ENCODE measurements at places on chromosomes 6 and 20. TPM values are rescaled to one million over a fixed set of nuclear protein-coding genes. Genes with fewer than 3 reads are reported as not detected.

The ABT1 gene
- total RNA-seq = 7.3 TPM

The PPIL6 gene
- 0.30 TPM for total RNA-seq

The LAMA5 gene
- total RNA-seq = 112 TPM

The MRAP2 gene
- total RNA-seq = 0.13 TPM

The SASH1 gene
- total RNA-seq = 14.0 TPM

The FAM217A gene
- total RNA-seq = not detected

The GLP1R gene
- total RNA-seq = not detected

The SPTLC3 gene
- 24.5 TPM for total RNA-seq

The CD109 gene
- 0.33 TPM for total RNA-seq

The PM20D2 gene
- total RNA-seq = 2.1 TPM

The C6orf118 gene
- not detected for total RNA-seq

The HLA-DOA gene
- 0.70 TPM for total RNA-seq

The BPIFA3 gene
- not detected for total RNA-seq

The CASS4 gene
- 0.93 TPM for total RNA-seq

The PROKR2 gene
- not detected for total RNA-seq

The SLA2 gene
- total RNA-seq = 0.30 TPM

The VARS2 gene
- total RNA-seq = 28.9 TPM

The MTRF1L gene
- 12.3 TPM for total RNA-seq

The SLC25A27 gene
- total RNA-seq = 15.1 TPM

DNA sequence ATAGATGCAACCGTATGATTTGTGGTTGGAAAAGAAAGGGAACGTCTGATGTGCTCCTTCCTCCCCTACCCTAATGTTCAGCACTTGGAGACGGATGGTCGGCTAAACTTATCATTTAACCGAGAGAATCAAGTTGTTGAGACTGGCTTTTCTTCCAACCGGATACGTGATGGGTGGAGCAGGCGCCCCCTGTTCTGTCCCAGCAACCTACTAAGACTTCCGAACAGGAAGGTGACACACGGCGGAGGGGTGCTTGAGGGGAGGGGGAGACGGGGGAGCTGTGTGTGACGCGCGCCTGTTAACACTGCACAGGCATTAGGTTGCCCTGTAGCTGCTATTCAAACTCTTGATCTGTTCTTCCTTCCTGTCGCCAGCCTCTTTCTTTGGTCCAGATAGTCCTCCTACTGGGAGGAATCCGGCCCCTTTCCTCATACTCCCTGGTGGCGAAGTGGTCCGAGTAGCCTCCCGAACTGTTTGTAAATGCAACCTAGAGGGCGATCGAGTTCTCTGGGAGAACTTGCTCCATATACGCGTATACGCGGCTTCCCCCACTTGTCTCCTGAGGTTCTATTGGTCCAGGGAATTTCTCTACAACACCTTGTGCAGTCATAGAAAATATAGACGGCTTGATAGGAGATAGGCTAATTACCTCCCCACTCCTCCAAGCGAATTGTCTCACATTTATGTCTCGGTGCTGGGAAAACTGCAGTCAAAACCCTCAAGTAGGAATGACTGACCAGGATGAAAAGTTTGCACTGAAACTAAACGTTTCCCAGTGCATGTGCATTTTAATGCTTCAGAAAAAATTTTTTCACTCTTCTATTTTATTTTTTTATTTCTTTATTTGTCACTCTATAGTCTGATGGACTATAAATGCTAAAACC, 126.0 kb upstream of the SLC2A12 start:
- DNase-seq = peak; percentile 79

DNA sequence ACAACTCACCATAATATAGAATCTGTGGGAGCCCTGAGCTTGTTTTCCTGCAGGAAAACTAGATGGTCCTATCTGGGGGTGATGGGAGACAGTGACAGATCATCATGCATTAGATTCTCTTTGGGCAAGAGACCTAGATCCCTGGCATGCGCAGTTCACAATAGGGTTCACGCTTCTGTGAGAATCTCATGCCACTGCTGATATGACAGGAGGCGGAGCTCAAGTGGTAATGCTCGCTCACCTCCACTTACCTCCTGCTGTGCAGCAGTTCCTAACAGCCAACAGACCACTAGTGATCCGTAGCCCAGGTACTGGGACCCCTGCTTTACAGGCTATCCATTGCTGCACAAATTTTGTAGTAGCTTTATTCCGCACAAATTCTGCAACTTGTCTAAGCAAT, 84.5 kb downstream of the HIVEP2 start:
- DNase-seq = no peak

DNA sequence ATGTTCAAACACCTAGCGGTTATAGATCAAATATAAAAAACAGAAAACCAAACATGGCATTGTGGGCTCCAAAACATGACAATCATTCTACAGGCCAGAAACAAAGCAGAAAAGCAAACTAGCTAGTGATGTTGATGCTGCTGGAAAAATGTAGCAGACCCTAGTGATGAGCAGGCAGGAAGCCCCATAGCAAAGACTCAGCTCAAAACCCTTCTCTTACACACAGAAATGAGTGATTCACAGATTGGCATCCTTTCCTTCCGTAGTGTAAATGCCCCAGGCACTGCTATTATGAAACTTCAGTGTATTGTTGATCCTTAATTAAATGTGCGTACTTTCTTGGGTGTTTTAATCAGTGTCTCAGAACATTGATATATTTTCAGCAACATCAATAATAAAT, 425.1 kb downstream of the UTRN start:
- no peak for DNase-seq

DNA sequence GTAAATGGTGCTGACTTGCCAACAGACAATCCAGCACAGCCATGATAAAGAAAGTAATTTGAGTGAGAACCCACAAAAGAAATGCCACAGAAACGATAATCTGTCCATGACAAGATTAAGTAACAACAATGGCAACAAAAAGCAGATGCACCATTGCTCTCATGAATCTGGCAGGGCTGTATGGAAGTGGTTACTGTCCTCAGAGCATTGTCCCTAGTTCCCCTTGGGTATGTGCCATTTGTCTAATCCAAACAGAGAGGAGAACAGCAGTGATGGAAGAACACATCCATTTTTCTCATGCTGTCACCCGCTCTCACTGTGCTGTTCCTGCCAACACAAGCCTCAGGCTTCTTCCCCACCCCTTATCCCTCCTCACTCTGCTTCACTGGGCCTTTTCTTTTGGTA, 65.8 kb downstream of the REV3L start:
- DNase-seq = no peak

DNA sequence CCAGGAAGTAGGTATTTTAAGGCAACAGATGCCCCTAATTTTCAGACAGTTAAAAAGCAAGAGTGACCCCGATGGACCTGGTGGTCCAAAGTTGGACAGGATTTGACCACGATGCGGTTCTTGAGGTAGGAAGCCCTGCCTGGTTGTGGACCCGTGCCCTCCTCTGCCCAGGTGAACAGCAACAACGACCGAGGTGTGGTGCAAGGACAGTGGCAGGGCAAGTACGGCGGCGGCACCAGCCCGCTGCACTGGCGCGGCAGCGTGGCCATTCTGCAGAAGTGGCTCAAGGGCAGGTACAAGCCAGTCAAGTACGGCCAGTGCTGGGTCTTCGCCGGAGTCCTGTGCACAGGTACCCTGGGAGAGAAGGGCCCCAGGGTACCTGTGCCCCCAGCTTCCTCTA, 18.7 kb downstream of the TGM6 start:
- DNase-seq = no peak

DNA sequence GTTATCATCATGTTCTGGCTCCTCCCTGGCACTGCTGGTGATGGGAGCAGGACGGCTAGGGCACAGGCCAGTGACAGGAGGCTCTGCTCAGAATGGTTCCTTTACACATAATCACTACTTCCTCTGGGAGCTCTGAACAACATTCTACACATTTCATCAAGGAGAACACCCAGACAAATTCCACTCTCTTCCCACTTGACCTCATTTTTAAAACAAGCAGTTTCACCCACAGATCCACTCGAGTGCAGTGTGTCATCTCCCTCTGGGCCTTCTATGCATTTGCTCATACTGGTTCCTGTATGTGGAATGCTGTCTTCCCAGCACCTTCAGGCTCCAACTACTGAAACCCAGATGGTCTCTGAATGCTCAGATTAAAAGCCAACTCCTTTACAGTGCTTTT, 84.8 kb downstream of the ELOVL5 start:
- no peak for DNase-seq

GRCh38 chr20:3093861-3094361, 9.4 kb upstream of the AVP start:
- DNase-seq = no peak

GRCh38 chr20:1301031-1301529, 27.9 kb downstream of the SDCBP2 start:
- no peak for DNase-seq

- DNase-seq = no peak
These were observed 97.8 kb upstream of the PCSK2 start for GRCh38 chr20:17129089-17129488.

DNA sequence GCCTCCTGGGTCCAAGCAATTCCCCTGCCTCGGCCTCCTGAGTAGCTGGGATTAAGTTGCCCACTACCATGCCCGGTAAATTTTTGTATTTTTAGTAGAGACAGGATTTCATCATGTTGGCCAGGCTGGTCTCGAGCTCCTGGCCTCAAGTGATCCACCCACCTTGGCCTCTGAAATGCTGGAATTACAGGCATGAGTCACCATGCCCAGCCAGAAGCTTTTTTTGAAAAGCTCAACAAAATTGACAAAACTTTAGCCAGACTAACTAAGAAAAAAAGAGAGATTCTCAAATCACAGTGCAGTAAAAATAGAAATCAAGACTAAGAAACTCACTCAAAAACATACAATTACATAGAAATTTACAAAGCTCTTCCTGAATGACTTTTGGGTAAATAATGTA, 420.6 kb downstream of the COL12A1 start:
- no peak for DNase-seq

DNA sequence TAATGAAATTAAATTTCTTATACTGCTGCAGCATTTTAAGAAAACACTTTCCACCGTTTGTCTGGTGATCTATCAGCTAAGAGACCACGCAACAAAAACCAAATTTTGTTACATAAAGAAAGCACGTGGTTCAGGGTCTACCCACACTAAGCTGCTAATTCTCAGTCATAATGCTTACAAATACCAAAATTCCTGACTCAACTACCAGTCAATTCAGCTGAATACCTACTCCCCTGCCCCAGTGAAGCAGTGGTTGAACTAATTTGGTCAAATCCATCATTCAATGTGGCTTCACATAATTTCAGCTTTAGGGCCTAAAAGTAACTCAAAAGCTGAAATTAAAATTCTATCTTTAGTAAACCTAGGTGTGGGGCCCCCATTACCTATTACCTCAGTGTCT, 468.6 kb upstream of the ARID1B start:
- DNase-seq = no peak

- DNase-seq = peak; percentile 82
These were observed 413.5 kb downstream of the BTBD3 start for GRCh38 chr20:12331236-12331635.

GRCh38 chr6:158024566-158025297, 43.1 kb downstream of the SYNJ2 start:
- no peak for DNase-seq

DNA sequence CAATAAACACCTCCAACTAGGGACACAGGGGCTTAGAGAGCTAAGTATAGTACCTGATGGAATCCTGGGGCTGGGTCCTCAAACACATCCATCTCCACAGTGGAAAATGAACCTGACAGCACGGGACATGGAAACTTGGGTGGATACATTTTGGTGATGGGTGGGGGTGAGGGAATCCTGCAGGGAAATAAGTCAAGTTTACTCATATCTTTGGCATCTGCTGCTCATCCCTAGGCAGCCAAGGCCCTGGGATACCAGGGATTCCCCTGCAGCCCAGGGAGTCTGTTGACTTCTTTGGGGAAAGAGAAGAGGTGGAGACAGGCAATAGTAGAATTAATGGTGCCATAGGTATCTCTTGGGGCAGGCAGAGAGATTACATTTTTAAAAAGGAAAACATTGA, 6.6 kb downstream of the APOBEC2 start:
- DNase-seq = no peak

GRCh38 chr20:19543101-19543500, 215.0 kb upstream of the RIN2 start:
- DNase-seq = no peak

GRCh38 chr20:32917191-32917950, 58.6 kb downstream of the EFCAB8 start:
- DNase-seq = no peak

GRCh38 chr6:44036196-44036595, 91.1 kb downstream of the MRPL14 start:
- DNase-seq = no peak

DNA sequence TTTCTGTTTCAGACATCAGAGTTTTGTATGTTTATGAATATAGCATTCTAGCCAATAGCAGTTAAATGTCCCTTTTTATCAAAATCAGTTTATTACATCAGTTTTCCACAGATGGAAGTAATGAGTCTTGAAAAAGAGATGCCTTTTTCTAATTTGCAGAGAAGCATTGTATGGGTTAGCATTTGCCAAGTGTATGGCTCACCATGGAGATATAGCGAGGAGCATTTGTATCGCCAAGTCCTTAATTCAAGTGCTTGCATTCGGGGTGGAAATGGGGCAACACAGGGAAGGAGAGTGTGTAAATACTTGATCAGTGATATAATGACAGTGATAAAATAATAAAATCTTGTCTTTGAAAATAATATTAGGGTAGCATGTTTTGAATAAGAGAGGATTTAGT, 42.9 kb downstream of the TXLNB start:
- DNase-seq = no peak

GRCh38 chr6:7879980-7880717, 30.4 kb downstream of the TXNDC5 start:
- no peak for DNase-seq

- DNase-seq = no peak
These were observed 1.2 kb upstream of the DLGAP4 start for GRCh38 chr20:36304786-36305495.

GRCh38 chr6:44564906-44565524, 177.5 kb downstream of the CDC5L start:
- DNase-seq = no peak

DNA sequence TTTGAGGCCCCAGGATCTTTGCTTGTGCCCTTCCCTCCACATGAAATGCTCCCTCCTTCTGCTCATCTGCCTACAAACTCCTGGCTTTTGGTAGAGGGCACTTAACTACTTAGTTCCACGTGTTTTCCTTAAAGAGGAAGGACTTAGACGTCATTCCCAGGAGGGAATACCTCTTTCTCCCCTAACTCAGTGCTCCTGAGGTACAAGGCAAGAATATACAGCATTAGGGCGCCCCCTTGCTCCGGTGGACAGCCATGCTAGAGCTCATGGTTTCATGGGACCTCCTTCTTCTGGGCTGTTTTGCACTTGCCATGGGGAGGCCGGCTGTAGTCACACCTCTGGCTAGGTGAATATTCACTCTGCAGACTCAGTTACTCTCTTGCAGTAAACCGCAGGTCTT, 93.8 kb upstream of the LY86 start:
- DNase-seq = peak; percentile 56

DNA sequence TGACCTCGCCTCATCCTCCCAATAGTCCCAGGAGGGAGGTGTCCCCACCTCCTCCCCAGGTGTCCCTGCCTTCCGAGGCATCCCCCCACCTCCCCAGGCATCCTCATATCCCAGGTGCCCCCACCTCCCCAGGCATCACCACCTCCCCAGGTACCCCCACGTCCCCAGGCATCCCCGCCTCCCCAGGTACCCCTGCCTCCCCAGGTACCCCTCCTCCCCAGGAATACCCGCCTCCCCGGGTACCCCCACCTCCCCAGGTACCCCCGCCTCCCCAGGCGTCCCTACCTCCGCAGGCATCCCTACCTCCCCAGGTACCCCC, 198.9 kb downstream of the SYNDIG1 start:
- no peak for DNase-seq
